Activated CD4-positive, alpha-beta T cell treated with anti-CD3 and anti-CD28 coated beads, Interleukin-2, amount 10 ng/mL, durations not matched to agents 24 days and 14 days (primary cell): ENCODE measurements at places on chromosomes 12 and 14. TPM values are rescaled to one million over a fixed set of nuclear protein-coding genes. Genes with fewer than 3 reads are reported as not detected.

The ZC2HC1C gene
- 0.82 and 1.6 TPM in 2 replicates for total RNA-seq

GRCh38 chr12:65622056-65622455 lies 202.2 kb upstream of the HMGA2 start:
- H3K36me3 ChIP-seq, result no peaks in the 10 kb centered on the region
- H3K4me3 ChIP-seq, result no peak overlapping the region
- no peak for DNase-seq
- H3K27ac ChIP-seq, result no peak overlapping the region
- no peaks in the 10 kb centered on the region for H3K27me3 ChIP-seq

DNA sequence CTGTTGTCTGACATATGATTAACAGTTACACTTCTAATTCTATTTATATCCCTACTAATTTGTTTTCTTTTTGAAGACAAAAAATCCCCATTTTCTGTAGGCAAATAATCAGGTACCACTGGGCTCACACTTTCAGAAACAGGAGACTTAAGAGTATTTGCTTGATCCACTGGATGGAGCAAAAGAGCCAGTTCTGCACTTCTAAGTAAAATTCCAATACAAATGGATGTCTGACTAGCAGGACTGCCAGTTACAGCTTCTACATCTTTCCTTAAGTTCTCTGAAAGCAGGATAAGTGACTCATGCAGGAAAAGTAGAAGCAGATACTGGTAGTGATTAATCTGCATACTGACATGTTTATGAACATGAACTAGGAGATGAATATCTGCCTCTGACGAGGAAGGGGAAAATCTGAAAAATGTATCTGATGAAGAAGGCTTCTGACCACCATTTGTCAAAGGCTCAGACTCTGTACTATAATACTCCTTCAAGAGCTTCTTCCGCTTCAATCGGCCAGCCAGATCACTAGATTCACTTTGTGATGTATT lies 73.8 kb upstream of the ANKS1B start:
- no peak overlapping the region for H3K27ac ChIP-seq
- peaks cover 47% of the 10 kb centered on the region for H3K36me3 ChIP-seq
- H3K4me1 ChIP-seq, result peaks cover 2% of the 10 kb centered on the region
- DNase-seq, result no peak
- H3K4me3 ChIP-seq, result no peak overlapping the region
- no peaks in the 10 kb centered on the region for H3K27me3 ChIP-seq

DNA sequence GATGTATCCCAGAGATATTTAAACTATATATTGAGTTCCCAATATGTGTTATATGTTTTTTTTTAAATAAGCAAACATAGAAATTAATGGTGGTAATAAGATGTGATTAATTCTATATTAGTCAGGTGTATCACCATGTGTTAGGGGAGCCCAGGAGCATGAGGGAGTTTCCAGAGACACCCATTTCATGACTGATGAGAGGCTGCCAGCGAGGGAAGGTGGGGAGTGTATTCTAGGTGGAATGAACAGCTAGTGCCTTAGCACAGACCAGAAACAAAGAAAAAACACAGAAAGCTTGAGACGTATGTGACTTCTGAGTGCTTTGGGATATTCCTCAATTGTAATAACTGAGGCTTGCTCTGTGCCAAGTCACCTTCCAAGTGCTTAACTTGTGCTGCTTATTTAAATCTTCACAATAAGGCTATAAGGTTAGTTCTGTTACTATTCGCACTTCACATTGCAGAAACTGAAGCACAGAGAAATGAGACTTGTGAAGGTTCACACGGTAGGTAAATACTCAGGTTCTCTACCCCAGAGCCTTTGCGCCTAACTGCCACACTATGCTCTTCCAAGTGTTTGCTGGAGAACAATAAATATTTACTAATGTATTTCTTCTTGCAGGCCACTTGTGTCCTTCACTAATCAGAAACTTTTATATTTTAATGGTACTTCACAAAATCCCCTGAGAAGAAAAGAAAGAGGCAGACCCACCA lies 17.9 kb upstream of the MGP start:
- H3K36me3 ChIP-seq, result peaks cover 18% of the 10 kb centered on the region
- H3K27ac ChIP-seq, result no peak overlapping the region
- H3K27me3 ChIP-seq, result no peaks in the 10 kb centered on the region
- peaks cover 9% of the 10 kb centered on the region for H3K4me1 ChIP-seq
- DNase-seq, result peak; percentile 47

- DNase-seq, result no peak
- no peaks in the 10 kb centered on the region for H3K36me3 ChIP-seq
- H3K4me3 ChIP-seq, result no peak overlapping the region
- no peaks in the 10 kb centered on the region for H3K27me3 ChIP-seq
Observed at GRCh38 chr12:78088391-78088832, 257.7 kb downstream of the NAV3 start.

DNA sequence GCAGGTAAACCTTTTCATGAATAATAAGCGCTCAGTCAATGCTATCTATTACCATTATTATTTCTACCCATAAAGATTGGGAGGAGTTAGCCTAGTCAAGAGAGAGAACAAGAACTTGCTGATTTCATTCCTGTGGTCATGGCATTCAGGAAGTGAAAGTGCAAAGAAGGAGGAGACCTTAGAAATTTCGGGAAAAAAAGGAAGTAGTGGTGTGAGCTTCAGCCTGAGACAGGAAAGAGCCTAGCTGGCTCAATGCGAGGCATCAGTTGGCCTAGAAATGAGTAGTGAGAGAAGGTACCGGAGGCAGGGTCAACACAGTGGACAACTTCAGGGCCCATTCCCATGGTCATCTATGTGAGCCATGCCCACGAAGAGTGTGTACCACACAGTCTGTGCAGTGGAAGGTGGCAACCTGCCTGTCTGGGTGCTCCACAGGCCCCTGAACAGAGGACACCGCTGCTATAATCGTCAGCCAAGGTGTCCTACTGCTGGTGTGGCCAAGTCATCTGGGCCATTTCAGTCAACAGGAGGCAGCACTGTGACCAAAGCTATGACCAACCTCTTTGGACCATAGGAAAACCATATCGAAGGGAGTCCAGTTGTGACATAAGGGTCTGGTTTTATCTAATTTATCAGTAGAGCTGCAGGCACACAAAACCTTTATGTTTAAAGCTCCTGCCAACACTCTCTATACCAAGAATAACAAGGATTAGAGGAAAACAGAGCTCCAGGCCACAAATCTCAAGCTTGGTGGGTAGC lies 16.2 kb upstream of the STON2 start:
- no peak for DNase-seq
- H3K27ac ChIP-seq, result no peak overlapping the region

GRCh38 chr12:113133036-113133435 lies 2.5 kb downstream of the RASAL1 start:
- peaks cover 15% of the 10 kb centered on the region for H3K4me1 ChIP-seq
- no peak for DNase-seq
- H3K27ac ChIP-seq, result no peak overlapping the region

The NXPH4 gene
- 0.47 and 0.73 TPM in 2 replicates for total RNA-seq

The GAPDH gene
- total RNA-seq, result 4,585 and 4,599 TPM in 2 replicates

DNA sequence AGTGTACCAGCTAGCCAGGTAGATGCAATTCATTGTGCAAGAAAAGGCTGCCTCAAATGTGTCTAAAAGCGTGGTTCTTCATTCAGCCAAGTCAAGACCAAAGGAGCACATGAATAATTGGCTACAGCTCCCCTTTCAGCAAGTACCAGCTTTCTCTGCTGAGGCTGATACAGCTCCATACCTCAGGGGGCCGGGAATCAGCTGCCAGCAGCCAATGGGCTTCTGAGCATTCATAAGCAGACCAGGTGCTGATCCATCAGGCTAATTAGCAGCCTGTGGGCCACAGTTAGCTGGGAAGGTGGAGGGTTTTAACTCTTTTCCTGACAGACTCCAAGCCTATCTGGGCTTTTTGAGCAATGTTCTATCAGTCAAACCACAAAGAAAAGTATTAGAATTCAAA lies 264.7 kb downstream of the APAF1 start:
- H3K27ac ChIP-seq, result no peak overlapping the region
- no peaks in the 10 kb centered on the region for H3K27me3 ChIP-seq
- H3K4me3 ChIP-seq, result no peak overlapping the region

GRCh38 chr14:30349520-30349919 lies 209.4 kb upstream of the G2E3 start:
- H3K4me3 ChIP-seq, result no peak overlapping the region
- H3K27ac ChIP-seq, result no peak overlapping the region
- H3K27me3 ChIP-seq, result no peaks in the 10 kb centered on the region
- no peak for DNase-seq

The KLRC2 gene
- total RNA-seq, result not detected in 2 replicates

- H3K4me3 ChIP-seq, result peak overlapping the region; percentile 61
- peaks cover 72% of the 10 kb centered on the region for H3K4me1 ChIP-seq
- H3K36me3 ChIP-seq, result peaks cover 48% of the 10 kb centered on the region
- DNase-seq, result no peak
- H3K27me3 ChIP-seq, result no peaks in the 10 kb centered on the region
Observed at GRCh38 chr14:99179946-99180345, 92.1 kb downstream of the BCL11B start.

- H3K27me3 ChIP-seq, result no peaks in the 10 kb centered on the region
- peak overlapping the region; percentile 31 for H3K4me3 ChIP-seq
- peaks cover 51% of the 10 kb centered on the region for H3K4me1 ChIP-seq
- H3K36me3 ChIP-seq, result peaks cover 28% of the 10 kb centered on the region
- DNase-seq, result peak; percentile 62
Observed at GRCh38 chr12:94202245-94203180, 54.1 kb downstream of the PLXNC1 start.
